Neural crest cell (in vitro differentiated cells): ENCODE measurements at places on chromosomes 6 and 20. TPM values are rescaled to one million over a fixed set of nuclear protein-coding genes. Genes with fewer than 3 reads are reported as not detected.

The KHDC3L gene
- not detected in 2 replicates for total RNA-seq

The MTFR2 gene
- total RNA-seq: 5.7 and 6.7 TPM in 2 replicates

The DEFB132 gene
- not detected in 2 replicates for total RNA-seq

The RNF217 gene
- total RNA-seq: 8.4 and 8.7 TPM in 2 replicates

The ADAM33 gene
- 3.0 and 3.2 TPM in 2 replicates for total RNA-seq

The GPR63 gene
- 6.0 and 6.9 TPM in 2 replicates for total RNA-seq

The PPP1R14C gene
- 7.0 and 7.3 TPM in 2 replicates for total RNA-seq

The PDE7B gene
- 0.58 and 0.61 TPM in 2 replicates for total RNA-seq

The DDAH2 gene
- total RNA-seq: 186 and 194 TPM in 2 replicates

The SULF2 gene
- total RNA-seq: 18.5 and 22.9 TPM in 2 replicates

The ERVFRD-1 gene
- not detected in 2 replicates for total RNA-seq

The MOG gene
- not detected in 2 replicates for total RNA-seq

The EPB41L1 gene
- total RNA-seq: 30.6 and 33.1 TPM in 2 replicates
